ENCODE measurements at places on chromosomes 13 and 19.

GRCh38 chr19:17778251-17778967 is 16.5 kb upstream of the B3GNT3 start:
- DNase-seq, result peak; percentile 12

- DNase-seq, result no peak
Observed at GRCh38 chr19:5695649-5696195, 5.6 kb downstream of the RPL36 start.

- no peak for DNase-seq
Observed at GRCh38 chr13:99124794-99125316, 75.8 kb upstream of the UBAC2 start.

GRCh38 chr13:89852570-89852969 is 1494.9 kb upstream of the MIR17HG start:
- DNase-seq, result no peak

GRCh38 chr19:17687857-17688784 is at the start of gene UNC13A:
Gene UNC13A, minus strand, starts transcription at chr19:17688354. Its CDS starts 155 bp downstream, at chr19:17688199.
- DNase-seq, result peak; percentile 52

- no peak for DNase-seq
Observed at GRCh38 chr13:84864341-84864740, 934.9 kb downstream of the SLITRK6 start.

DNA sequence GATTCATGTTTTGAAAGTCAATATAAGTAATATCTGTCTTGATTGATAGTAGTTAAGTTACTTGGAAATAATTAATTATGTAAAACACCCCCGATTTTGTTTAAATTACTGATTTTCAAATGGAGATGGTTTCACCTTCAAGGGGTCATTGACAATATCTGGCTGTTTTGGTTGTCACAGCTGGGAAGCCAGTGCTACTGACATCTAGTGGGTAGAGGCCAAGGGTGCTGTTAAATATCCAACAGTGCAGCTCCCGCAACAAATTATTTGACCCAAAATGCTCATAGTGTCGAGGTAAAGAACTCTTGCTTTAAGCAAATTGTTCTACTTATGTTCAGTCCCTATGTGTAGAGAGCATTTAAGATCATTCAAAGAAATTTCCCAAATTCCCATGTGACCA is 50.6 kb upstream of the PCDH20 start:
- no peak for DNase-seq

- no peak for DNase-seq
Observed at GRCh38 chr19:8459520-8460270, 14.9 kb downstream of the HNRNPM start.

DNA sequence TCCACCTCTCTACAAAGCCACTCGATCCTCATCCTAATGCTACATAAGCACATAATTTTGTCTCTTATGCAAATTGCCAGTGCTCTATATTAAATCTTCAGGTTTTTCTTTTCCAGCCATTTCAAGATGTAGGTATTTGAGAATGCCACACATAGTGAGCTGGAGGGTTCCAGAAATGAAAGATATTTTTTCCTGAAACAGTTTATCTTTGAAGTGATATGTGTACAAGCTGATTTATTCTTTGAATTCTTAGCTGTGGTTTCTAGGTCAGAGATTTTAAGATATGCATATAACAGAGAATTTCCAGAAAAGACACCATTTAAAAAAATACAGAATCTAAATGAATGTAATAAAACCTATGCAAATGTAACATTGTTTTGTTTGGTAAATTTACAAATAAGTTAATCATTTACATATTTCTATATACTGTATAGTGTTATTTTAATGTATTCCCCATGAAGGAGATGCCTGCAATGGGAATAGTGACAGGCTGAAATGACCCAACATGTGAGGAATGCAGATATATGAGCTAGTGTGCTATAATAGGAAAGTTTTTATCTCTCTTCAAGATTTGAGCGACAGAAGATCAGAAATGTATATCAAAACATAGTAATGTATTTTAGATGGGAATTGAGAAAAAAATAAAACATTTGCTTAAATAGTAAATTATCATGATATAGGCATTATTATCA is 570.2 kb downstream of the SLITRK1 start:
- no peak for DNase-seq

- peak; percentile 41 for DNase-seq
Observed at GRCh38 chr13:24161010-24161775, 673 bp downstream of the SPATA13 start.

DNA sequence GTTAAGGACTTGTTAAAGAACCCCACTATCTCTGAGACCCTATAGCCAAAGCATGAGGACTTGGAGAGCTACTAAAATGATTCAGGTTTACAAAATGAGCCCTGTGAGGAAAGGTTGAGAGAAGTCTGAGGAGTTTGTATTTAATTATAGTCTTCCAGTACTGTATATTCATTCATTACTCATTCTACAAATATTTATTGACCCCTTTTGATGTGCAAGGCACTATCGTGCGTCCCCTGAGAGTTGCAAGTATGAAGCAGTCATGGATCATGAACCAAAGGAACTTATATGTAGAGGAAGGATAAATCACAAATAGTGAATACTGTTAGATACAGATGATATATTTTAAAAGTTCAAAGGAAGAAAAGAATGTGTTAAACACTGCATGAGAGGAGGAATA is 84.4 kb downstream of the DNAJC15 start:
- DNase-seq, result no peak

- no peak for DNase-seq
Observed at GRCh38 chr19:7260161-7260560, 34.1 kb downstream of the INSR start.

DNA sequence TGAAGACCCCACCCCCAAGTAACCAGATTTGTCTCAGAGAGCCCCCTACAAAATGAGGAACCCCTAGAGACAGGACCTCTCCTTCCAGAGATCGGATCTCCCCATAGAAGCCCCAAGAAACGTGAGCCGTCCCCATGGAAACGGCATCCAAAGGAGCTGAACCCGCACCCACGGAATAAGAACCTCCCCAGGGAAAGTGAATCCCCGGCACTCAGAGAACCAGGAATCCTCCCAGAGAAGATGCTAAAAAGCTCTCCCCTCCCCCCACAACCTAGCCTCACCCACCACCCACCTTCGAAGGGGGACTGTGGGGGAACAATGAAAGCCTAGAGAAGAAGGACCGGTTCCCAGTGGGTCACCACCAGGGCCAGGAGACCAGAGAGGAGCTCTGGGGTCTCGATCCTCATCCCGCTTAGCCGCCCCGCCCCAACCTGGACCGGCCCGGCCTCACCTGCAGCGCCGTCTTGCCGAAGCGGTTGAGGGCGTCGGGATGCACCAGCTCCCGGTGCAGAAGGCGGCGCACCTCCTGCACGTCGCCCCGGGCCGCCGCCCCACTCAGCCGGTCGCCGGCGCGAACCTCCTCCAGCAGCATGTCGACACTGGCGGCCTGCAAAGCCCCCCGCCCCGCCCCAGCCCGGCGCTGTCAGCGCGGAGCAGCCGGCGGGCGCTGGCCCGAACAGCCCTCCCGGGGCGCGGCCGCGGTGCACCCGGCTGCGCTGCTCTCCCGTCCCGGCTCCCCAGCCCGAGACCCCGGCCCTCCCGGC is 535 bp downstream of the CDKN2D start:
- peak; percentile 60 for DNase-seq

GRCh38 chr19:12726988-12727316 is 3.2 kb upstream of the TNPO2 start:
- DNase-seq, result no peak

GRCh38 chr13:26037302-26037701 is 14.5 kb downstream of the SHISA2 start:
- DNase-seq, result peak; percentile 17
